Left ventricle myocardium inferior (tissue), 1 donor: ENCODE measurements at places on chromosomes 2 and 18. TPM values are rescaled to one million over a fixed set of nuclear protein-coding genes. Genes with fewer than 3 reads are reported as not detected.

DNA sequence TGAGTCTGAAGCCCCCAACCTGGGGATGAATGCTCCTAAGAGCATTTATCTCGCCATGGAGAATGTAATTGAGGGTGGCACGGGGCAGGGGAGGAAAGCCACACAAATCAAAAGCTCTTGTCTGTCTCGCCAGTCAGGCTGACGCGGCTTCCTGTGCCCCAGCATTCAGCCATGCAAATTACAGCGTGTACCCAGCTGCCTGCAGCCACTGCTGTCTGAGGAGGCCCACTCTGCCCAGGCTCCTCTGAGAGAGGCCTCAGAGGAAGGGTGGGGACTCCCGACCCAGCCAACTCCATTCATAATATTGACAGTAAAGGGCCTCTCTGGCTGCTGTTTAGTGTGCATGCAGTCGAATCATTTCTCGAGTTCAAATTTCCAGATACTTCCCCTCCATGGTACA is 22.0 kb downstream of the SMAD7 start:
- peak; percentile 68 for DNase-seq

DNA sequence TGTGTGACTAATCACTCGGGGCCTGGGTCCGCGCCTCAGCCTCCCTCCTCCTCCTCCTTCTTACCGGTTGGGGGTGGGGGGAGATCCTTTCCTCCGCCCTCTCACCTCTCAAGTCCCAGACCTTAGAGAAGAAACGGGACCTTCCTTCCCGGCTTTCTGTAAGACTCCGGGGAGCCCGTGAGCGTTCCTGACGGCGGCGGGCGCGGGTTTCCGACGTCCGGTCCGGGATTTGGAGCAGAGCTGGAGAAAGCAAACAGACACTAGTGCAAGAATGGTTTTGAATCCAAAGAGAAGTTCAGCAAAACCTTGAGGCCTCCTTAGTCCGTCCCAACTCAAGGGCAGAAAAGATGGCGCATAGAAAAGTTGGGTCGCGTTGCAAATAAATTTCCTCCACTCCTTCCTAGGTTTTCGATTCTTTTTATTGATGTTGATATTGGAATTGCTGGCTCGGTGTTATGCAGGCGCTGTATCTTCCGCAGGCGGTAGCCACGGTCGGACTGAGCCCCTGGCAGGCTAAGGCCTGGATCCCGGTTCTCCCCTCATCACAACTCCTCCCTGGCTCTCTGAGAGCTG is 2.0 kb downstream of the DLX1 start:
- DNase-seq: no peak

- DNase-seq: no peak
Observed at GRCh38 chr2:37819186-37819585, 105.9 kb upstream of the RMDN2 start.

VWC2L gene
- not detected for total RNA-seq

ANKRD62 gene
- total RNA-seq: not detected

DNA sequence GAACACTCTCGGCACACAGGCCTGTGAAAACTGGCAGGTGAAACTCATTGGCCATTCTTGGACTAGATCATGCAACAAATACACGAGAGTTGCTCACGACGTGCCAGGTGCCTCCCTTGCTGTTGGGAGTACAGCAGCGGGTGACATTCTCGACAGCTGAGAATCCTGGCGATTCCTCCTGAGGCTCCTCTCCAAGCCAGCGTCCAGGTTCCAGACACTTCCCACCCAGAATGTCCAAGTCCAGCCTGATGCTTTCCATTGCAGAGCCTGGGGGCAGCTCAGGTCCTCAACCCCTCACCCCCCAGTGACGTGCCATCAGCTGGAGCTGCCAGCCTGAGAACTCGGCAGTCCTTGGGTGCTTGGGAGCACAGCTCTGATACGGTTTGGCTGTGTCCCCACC is 124.2 kb downstream of the PXDN start:
- DNase-seq: no peak

KDSR gene
- total RNA-seq: 31.3 TPM

CENPA gene
- 2.5 TPM for total RNA-seq

NR4A2 gene
- total RNA-seq: 0.88 TPM

DNA sequence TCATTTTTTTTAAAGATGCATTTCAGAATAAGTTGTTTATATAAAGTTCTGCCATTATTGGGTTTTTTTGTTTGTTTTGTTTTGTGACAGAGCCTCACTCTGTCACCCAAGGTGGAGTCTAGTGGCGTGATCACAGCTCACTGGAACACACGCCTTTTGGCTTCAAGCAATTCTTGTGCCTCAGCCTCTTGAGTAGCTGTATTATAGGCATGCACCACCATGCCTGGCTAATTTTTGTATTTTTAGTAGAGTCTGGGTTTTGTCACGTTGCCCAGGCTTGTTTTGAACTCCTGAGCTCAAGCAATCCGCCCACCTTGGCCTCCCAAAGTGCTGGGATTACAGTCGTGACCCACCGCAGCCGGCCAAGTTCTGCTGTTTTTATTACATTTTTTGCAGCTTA is 72.3 kb downstream of the R3HDM1 start:
- DNase-seq: no peak

- DNase-seq: no peak
Observed at GRCh38 chr2:55099878-55100820, 49.9 kb upstream of the RTN4 start.

- no peak for DNase-seq
Observed at GRCh38 chr2:175001566-175001965, 3.6 kb downstream of the CHN1 start.

- DNase-seq: no peak
Observed at GRCh38 chr2:228846161-228846560, 424.9 kb downstream of the PID1 start.

EGR4 gene
- total RNA-seq: not detected

- no peak for DNase-seq
Observed at GRCh38 chr2:106275971-106276370, 81.9 kb upstream of the UXS1 start.

- DNase-seq: no peak
Observed at GRCh38 chr2:609881-610280, 67.3 kb downstream of the TMEM18 start.

TTC27 gene
- total RNA-seq: 7.5 TPM

G6PC2 gene
- not detected for total RNA-seq

- no peak for DNase-seq
Observed at GRCh38 chr2:21890041-21890440, 766.3 kb downstream of the TDRD15 start.

GRCh38 chr2:96176661-96177060 is 31.4 kb upstream of the DUSP2 start:
- DNase-seq: no peak

- no peak for DNase-seq
Observed at GRCh38 chr18:49400398-49401072, 59.9 kb downstream of the DYM start.

DNA sequence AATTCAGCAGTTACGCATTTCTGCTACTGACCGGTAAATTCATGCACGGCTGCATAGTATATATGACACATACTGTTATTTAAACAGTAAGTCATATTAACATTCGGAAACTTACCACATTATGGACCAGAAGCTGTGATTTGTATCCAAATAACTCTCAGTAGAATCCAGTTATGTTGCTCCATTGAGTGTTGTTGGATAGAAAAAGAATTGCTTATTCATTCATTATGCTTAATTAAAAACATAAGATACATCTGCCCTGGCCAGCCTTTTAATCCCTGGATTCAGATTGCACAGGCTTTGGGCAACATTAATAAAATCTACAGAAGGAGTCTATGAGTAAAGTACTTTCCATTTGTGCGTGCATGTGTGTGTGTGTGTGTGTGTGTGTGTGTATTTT is 111.3 kb downstream of the CPS1 start:
- no peak for DNase-seq

- no peak for DNase-seq
Observed at GRCh38 chr2:218679119-218679518, 7.2 kb downstream of the STK36 start.

TSPYL6 gene
- total RNA-seq: 0.08 TPM

STAT4 gene
- total RNA-seq: 0.82 TPM

DNA sequence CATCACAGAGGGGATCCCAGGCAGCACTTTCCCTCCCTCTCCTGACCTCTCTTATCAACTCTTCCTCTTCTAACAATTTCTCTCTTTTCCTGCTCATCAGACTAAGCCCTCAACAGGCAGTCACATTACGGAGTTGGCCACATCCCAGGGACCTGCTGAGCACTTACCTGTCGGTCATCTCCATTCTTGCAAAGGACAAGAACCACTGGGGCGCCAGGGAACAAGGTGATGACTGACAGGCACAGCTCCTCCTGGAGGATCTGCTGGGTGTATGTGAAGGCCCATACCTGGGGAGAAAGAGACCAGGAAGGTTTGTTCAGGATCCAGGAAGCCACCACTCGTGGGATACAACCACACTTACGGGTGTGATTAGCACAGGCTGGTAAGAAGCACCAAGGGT is 104.8 kb upstream of the CAPN13 start:
- DNase-seq: no peak

GRCh38 chr2:215951558-215951957 is 61.8 kb downstream of the MREG start:
- DNase-seq: no peak

GRCh38 chr2:47236503-47237215 is 81.6 kb upstream of the STPG4 start:
- DNase-seq: no peak

DNA sequence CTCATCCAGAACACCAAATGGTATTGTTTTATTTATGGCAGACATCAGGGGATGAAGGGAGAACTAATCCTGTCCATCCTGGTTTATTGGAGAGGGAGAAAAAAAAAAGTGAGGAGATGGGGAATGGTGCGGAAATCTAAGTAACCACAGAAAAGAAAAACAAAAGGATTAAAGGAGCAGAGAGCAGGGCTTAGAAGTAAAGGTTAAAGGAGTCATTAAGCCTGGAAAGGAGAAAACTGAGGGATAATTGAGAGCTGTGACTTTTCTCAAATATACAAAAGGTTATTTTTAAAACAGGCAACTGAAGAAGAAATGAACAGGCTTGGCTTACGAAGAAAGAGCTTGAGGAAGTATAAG is 127.2 kb upstream of the PPP1CB start:
- no peak for DNase-seq

KIF3C gene
- total RNA-seq: 2.0 TPM

DNA sequence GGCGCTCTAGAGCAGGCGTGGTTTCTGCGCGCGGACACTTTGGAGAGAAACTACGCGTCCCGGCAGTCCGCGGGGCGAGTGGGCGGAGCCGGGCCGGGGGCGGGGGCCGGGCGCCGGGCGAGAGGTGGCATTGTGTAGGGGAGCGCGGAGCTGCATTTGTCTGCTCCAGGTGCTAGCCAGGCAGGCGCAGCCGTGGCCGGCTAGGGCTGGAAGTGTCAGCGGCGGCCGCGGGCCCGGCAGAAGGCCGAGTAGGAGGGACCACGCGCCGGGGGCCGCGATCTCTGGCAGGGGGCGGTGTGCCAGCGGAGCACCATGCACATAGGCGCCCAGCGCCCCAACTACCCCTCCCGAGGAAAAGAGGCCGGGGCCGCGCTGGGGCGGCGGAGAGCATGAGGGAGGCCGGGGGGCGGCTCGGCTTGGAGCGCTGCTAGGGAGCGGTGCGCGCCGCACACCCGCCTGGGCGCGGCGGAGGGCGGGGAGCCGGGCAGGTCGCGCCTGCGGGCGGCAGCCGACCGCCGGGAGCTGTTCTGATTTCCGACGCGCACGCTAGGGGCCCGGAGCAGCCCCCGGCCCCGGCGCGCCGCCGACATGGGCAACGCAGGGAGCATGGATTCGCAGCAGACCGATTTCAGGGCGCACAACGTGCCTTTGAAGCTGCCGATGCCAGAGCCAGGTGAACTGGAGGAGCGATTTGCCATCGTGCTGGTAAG is at the start of gene FMNL2:
TSS of gene FMNL2 (plus strand) at position 159 of the 710 bp plus-strand sequence.
- peak; percentile 88 for DNase-seq

TEKT4 gene
- total RNA-seq: not detected
